ENCODE measurements at places on chromosomes 16 and 17.

- no peak for DNase-seq
These were observed 687 bp upstream of the NARF start for GRCh38 chr17:82457929-82458178.

DNA sequence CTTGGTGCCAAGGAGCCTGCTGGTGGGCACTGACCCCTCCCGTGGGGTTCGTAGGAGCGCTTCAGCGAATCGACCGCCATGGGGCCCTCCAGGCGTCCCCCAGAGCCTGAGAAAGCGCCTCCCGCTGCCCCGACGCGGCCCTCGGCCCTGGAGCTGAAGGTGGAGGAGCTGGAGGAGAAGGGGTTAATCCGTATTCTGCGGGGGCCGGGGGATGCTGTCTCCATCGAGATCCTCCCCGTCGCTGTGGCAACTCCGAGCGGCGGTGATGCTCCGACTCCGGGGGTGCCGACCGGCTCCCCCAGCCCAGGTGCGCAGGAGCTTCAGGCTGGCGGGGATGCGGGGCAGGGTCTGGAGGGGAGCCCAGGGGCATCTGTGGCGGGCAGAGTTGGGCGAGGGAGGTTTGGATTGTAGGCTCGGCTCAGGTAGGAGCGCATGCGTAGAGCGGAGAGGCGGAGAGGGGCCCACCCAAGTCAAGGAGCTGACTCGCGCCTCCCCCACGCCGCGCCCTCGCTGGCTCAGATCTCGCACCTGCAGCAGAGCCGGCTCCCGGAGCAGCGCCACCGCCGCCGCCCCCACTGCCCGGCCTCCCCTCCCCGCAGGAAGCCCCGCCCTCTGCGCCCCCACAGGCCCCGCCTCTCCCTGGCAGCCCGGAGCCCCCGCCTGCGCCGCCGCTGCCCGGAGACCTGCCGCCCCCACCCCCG, 19.8 kb downstream of the FMNL1 start:
- DNase-seq: no peak

- no peak for DNase-seq
These were observed 11.4 kb downstream of the SF3B3 start for GRCh38 chr16:70534971-70535370.

DNA sequence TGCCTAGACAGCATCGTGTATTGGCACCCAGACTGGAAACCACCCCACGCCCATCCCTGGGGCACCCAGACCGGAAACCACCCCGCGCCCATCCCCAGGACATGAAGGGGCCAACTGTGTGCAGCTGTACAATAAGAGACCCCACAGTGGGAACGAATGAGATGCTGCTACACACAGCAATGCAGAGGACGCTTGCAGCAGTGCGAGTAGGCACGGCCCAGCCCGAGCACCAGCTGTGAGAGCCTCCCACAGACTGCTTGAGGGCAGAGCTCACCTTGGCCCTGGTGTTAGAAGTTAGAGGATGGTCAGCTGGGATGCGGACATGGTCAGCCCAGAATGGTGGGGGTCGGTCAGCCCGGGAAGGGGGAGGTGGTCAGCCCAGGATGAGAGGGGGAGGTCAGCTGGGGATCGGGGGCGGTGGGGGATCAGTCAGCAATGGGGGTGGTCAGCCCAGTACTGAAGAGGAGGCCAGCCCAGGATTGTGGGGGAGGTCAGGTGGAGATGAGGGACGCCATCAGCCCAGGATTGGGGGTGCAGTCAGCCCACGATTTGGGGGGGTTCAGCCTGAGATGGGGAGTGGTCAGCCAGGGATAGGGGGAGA, 340.0 kb downstream of the C16orf95 start:
- no peak for DNase-seq

GRCh38 chr17:74964988-74965622, 7.5 kb downstream of the HID1 start:
- no peak for DNase-seq

- no peak for DNase-seq
These were observed 1.7 kb upstream of the CHAD start for GRCh38 chr17:50470426-50470825.

GRCh38 chr16:79097771-79098170, 502.8 kb downstream of the MAF start:
- DNase-seq: no peak

GRCh38 chr16:56643080-56643778, 4.8 kb downstream of the MT1A start:
- peak; percentile 27 for DNase-seq

GRCh38 chr17:4750606-4751005, 10.9 kb upstream of the CXCL16 start:
- no peak for DNase-seq

DNA sequence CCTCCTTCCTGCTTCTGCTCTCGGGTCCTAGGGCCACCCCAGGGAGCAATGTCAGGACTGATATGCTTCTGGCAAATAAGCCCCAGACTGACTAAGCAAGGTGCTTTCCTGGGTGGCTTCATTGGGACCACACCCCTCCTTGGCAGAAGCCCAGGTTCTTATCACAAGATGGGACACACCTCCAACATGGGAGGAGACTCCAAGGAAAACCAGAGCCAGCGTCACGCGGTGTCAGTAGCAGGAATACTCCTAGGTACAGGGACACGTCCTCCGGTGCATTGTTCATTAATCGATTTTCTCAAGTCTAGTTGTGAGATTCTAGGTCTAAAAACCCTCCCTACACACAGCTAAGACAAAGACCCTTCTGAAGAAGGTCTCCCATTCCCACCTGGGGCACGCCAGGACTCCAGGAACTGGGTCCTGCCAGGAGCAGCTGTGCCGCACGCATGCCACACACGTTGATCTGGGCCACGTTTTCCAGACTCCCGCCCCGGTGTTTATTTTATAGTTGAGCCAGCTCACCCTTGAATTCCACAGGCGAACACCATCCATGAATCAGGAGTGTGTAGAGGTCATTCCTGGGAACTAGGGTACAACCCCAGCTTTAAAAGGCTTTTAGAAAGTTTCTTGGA, 30.8 kb downstream of the FA2H start:
- DNase-seq: peak; percentile 18

DNA sequence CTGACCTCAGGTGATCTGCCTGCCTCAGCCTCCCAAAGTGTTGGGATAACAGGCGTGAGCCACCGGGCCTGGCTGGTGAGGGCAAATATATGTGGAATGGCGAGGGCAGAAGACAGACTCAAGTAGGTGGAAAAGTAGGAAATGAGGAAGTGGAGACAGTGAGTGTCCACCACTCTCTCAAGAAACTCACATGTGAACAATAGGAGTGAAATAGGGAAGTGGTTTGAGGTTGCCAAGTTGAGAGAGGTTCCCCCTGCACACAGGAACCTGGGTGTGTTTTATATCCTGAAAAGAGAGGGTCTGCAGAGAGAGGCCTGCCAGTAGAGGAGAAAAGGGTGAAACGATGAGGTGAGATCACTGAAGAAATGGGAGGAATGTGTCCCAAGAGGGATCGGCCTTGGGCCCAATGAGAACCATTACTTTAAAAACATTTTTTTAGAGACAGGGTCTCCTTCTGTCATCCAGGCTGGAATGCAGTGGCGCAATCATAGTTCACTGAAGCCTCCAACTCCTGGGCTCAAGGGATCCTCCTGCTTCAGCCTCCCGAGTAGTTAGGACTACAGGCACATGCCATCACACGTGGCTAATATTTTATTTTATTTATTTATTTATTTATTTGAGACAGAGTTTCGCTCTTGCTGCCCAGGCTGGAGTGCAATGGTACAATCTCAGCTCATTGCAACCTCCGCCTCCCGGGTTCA, 17.1 kb upstream of the CORO1A start:
- no peak for DNase-seq

Data from lung microvascular endothelial cell (primary cell).